ENCODE measurements at places on chromosomes 6 and 20.

DNA sequence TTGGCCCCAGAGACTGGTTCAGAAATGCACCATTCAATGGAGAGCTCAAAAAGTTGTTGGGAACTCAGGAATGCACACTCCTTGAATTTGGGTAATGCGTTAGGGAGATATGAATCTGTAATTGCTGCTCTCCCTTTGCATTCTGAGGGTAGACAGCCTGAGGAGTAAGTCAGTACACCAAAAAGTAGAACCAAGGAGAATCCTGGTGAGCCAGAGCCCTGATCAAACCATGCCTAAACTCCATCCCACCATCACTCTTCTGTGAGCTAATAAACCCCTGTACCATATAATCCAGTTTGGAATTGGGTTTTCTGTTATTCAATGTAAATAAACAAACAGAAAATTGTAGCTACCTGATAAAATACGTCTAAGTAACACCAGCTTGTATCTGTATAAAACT, 90.2 kb downstream of the KIF16B start:
- H3K36me3 ChIP-seq = peaks cover 7% of the 10 kb centered on the region
- H3K4me3 ChIP-seq = no peak overlapping the region
- no peak for DNase-seq
- no peaks in the 10 kb centered on the region for H3K27me3 ChIP-seq

- no peaks in the 10 kb centered on the region for H3K36me3 ChIP-seq
- H3K4me3 ChIP-seq = no peak overlapping the region
- no peak for DNase-seq
Measured at GRCh38 chr6:33949877-33950435, 146.2 kb upstream of the MLN start.

GRCh38 chr6:16257999-16258708, 19.8 kb downstream of the GMPR start:
- H3K4me1 ChIP-seq = no peaks in the 10 kb centered on the region
- H3K27me3 ChIP-seq = peaks cover 2% of the 10 kb centered on the region
- H3K27ac ChIP-seq = peak overlapping the region; percentile 25
- no peaks in the 10 kb centered on the region for H3K36me3 ChIP-seq

GRCh38 chr20:52852714-52853113, 119.4 kb upstream of the TSHZ2 start:
- DNase-seq = no peak
- H3K27me3 ChIP-seq = no peaks in the 10 kb centered on the region
- no peak overlapping the region for H3K4me3 ChIP-seq
- H3K27ac ChIP-seq = no peak overlapping the region

DNA sequence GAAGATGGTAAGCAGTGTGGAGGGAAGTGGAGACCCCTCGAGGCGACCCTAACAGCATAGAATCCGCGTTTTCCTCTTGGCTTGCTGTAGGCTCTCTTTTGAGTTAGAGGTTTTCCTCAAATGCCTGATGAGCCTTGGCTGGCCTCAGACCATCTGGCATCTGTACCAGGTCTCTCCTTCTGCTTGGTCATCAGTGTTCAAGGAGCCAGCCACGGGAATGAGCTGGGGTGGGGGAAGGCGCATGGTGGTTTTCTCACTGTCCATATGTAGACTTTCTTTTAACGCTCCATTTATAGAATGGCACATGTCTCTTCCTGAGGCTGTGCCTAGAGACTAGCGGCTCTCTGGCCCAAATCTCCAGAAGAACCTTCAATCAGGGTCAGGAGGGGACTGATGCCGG, 8.1 kb upstream of the GUCA1A start:
- H3K36me3 ChIP-seq = no peaks in the 10 kb centered on the region
- no peak overlapping the region for H3K4me3 ChIP-seq

DNA sequence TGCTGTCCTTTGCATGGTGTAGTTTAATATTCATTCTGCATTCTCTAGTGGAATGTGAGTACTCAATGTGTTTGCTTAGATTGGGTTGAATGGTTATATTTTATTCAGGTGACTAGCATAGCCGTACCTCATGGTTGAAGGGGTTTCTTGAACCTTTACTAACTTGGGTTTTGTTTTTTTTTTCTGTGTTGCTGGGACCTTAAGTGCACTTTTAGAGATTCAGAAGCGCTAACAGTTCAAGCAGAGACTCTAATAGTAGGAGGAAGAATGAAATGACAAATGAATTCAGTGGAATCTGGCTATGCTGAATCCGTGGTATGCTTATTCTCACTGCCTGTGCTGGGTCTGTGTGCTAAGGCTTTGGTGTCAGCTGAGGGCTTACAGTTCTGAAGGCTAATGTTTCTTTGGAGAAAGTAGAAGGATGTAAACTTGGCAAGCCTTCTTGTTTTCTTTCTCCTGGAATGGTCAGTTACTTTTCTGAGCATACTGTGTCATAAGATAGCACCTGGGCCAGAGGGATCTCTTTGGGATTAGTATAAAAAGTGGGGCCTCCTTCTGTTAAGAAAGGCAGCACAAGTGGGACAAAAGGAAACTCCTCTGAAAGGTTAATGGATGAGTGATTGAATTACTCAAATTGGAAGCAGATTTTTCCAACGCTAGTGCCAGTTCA, 28.7 kb downstream of the RNF144B start:
- H3K4me1 ChIP-seq = peaks cover 22% of the 10 kb centered on the region
- H3K36me3 ChIP-seq = peaks cover 11% of the 10 kb centered on the region
- H3K27me3 ChIP-seq = no peaks in the 10 kb centered on the region
- H3K4me3 ChIP-seq = no peak overlapping the region
- DNase-seq = no peak

GRCh38 chr6:13581700-13582229, 7.4 kb downstream of the SIRT5 start:
- no peak for DNase-seq
- no peak overlapping the region for H3K4me3 ChIP-seq
- H3K27me3 ChIP-seq = no peaks in the 10 kb centered on the region
- no peaks in the 10 kb centered on the region for H3K4me1 ChIP-seq

DNA sequence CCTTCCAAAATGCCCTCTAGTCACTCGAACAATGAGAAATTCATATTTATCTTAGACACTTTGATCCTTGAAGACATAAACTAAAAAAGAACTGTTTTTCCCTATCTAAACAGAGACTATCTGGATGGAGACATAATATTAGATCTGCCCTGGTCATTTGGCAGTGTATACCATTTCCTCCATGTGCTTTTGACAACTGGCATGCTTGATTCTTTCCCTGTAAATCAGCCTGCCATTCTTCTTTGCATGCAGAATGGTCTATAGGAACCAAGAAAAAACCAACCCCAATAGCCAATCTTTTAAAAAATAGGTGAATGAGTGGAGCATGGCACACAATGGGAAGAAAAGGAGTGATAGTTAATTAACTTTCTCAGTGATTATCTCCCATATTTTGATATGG, 93.8 kb downstream of the OPN5 start:
- no peak overlapping the region for H3K4me3 ChIP-seq
- H3K27me3 ChIP-seq = peaks cover 3% of the 10 kb centered on the region
- no peak overlapping the region for H3K27ac ChIP-seq
- no peaks in the 10 kb centered on the region for H3K4me1 ChIP-seq
- H3K36me3 ChIP-seq = no peaks in the 10 kb centered on the region

- no peaks in the 10 kb centered on the region for H3K27me3 ChIP-seq
- H3K4me1 ChIP-seq = peaks cover 67% of the 10 kb centered on the region
- H3K27ac ChIP-seq = no peak overlapping the region
- H3K4me3 ChIP-seq = no peak overlapping the region
- no peak for DNase-seq
- peaks cover 36% of the 10 kb centered on the region for H3K36me3 ChIP-seq
Measured at GRCh38 chr20:2122936-2123335, 21.3 kb downstream of the STK35 start.

- H3K27ac ChIP-seq = no peak overlapping the region
- H3K4me3 ChIP-seq = no peak overlapping the region
- H3K27me3 ChIP-seq = no peaks in the 10 kb centered on the region
- DNase-seq = no peak
- H3K4me1 ChIP-seq = no peaks in the 10 kb centered on the region
- no peaks in the 10 kb centered on the region for H3K36me3 ChIP-seq
Measured at GRCh38 chr6:22435151-22435550, 134.2 kb upstream of the HDGFL1 start.
